ENCODE measurements at places on chromosomes 2 and 18.

- H3K4me1 ChIP-seq: peaks cover 3% of the 10 kb centered on the region
- DNase-seq: no peak
- no peak overlapping the region for H3K27ac ChIP-seq
- H3K4me3 ChIP-seq: no peak overlapping the region
- H3K36me3 ChIP-seq: no peaks in the 10 kb centered on the region
Measured at GRCh38 chr2:128642821-128643220, 324.2 kb upstream of the HS6ST1 start.

DNA sequence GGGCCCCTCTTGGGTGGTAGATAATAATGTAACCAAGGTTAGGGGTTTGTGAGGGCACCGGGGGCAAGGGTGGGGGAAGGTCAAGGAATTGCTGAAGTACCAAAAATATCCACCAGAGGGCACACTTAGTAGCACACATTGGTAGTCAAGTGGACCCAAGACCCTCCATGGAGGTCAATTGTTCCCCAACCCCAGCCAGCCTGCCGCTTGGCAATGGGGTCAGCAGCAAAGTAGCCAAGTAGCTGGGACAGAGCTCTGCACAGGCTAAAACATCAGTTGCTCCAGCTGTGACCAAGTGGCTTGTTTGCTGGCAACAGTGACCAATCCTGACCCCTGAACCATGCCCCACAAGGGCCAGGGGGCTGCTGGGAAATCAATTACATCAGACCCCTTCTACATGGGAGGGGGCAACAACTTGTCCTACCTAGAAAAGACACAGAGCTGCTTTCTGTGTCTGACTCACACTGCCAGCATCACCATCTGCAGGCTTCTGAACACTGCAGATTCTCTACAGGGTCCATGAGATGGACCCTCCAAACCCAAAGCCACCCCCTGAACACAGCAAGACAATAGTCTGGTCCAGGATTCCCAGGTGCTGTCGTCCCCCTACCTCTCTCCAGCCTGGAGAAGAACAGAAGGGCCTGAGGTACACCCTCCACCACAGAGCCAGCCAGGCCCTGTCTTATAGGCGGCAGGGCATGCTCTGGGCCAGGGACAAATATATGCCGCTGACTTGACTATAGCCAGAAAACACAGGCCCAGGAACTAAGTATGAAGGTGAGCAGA, 76.0 kb downstream of the EMX1 start:
- H3K36me3 ChIP-seq: no peaks in the 10 kb centered on the region
- DNase-seq: peak; percentile 59
- no peaks in the 10 kb centered on the region for H3K4me1 ChIP-seq
- no peak overlapping the region for H3K4me3 ChIP-seq
- H3K27me3 ChIP-seq: no peaks in the 10 kb centered on the region

DNA sequence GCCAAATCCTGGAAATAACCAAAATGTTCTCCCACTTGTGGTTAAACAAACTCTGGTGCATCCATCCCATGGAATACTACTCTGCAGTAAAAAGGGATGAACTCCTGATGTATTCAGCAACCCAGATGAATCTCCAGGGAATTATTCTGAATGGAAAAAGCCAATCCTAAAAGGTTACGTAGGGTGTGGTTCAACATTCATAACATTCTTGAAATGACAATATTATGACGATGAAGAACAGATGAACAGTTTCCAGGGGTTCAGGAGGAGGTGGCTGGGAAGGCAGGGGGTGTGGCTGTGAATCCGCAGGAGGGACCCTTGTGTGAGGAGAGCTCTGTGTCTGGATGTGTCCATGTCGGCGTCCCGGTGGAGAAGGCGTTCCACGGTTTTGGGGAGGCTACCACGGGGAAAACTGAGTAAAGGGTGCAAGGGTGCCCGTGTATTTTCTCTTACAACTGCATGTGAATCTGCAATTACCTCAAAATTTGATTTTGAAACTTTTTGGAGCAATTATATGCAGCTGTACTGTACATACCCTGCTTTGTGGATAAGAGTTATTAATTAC, 47.3 kb downstream of the KCNG2 start:
- H3K36me3 ChIP-seq: no peaks in the 10 kb centered on the region
- peaks cover 4% of the 10 kb centered on the region for H3K27me3 ChIP-seq

- H3K27me3 ChIP-seq: peaks cover 7% of the 10 kb centered on the region
- no peak for DNase-seq
- H3K4me1 ChIP-seq: no peaks in the 10 kb centered on the region
- no peak overlapping the region for H3K27ac ChIP-seq
Measured at GRCh38 chr2:170212625-170213280, 34.8 kb downstream of the MYO3B start.

- H3K27ac ChIP-seq: peak within 1 kb of the TSS; percentile 83
- H3K27me3 ChIP-seq: peaks cover 6% of the 10 kb centered on the region
- H3K36me3 ChIP-seq: peaks cover 7% of the 10 kb centered on the region
- peak; percentile 75 for DNase-seq
- H3K4me3 ChIP-seq: peak within 1 kb of the TSS; percentile 85
Measured at GRCh38 chr18:54828281-54828881, at the start of gene RAB27B. Gene RAB27B (plus strand): TSS chr18:54828477. CDS start chr18:54877586, 49,109 bp downstream.

DNA sequence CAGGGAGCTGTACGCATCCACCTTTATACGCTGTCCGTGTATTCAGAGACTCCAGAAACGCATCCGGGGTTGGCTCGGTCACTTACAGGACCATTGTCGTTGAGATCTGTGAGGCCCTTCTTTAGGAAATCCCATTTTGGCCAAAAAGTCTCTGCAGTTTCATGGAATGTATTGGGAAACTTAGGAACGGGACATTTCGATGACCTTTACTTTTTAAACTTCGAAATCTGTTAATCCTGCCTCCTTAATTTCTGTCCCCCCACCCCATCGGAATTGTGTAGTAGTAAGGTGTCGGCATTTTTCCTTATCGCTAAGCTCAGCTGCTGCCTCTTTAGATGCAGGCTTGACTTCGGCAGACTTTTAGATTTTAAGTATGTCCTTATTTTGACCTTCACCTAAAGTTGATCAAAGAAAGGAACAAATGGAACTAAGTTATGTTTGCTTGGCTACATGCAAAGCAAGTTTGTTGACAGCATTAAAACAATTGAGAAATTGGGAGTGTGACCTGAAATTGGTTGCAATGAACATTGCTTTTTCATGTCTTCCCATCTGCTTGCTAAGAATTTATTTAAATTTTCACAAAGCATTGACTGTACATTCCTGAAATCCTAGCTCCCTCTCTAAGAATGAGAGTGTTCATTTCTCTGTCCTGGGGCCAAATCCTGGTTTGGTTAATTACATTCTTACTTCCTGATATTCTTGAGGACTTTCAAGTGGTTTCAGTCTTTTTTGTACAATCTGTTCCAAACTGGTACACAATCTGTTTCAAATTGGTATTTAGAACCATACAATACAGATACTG, 884 bp upstream of the RAPH1 start:
- H3K4me3 ChIP-seq: peak overlapping the region; percentile 85
- H3K36me3 ChIP-seq: peaks cover 16% of the 10 kb centered on the region
- H3K27ac ChIP-seq: peak overlapping the region; percentile 84
- peak; percentile 20 for DNase-seq

GRCh38 chr18:79377187-79377891, 18.4 kb upstream of the NFATC1 start:
- H3K4me1 ChIP-seq: peaks cover 7% of the 10 kb centered on the region

GRCh38 chr2:169237939-169238338, 124.4 kb downstream of the LRP2 start:
- no peak for DNase-seq
- H3K36me3 ChIP-seq: no peaks in the 10 kb centered on the region
- peaks cover 13% of the 10 kb centered on the region for H3K27me3 ChIP-seq
- no peak overlapping the region for H3K27ac ChIP-seq
- H3K4me3 ChIP-seq: no peak overlapping the region

- H3K4me1 ChIP-seq: no peaks in the 10 kb centered on the region
- no peak overlapping the region for H3K27ac ChIP-seq
- DNase-seq: no peak
- no peaks in the 10 kb centered on the region for H3K36me3 ChIP-seq
- peaks cover 9% of the 10 kb centered on the region for H3K27me3 ChIP-seq
- H3K4me3 ChIP-seq: no peak overlapping the region
Measured at GRCh38 chr2:130736487-130736886, 7.6 kb downstream of the GPR148 start.

GRCh38 chr2:152046940-152047339, 51.9 kb downstream of the CACNB4 start:
- no peaks in the 10 kb centered on the region for H3K4me1 ChIP-seq
- no peak overlapping the region for H3K27ac ChIP-seq
- H3K27me3 ChIP-seq: peaks cover 2% of the 10 kb centered on the region
- no peak overlapping the region for H3K4me3 ChIP-seq

GRCh38 chr2:130288467-130289403, 54.0 kb upstream of the IMP4 start:
- peaks cover 15% of the 10 kb centered on the region for H3K27me3 ChIP-seq
- no peak for DNase-seq
- no peaks in the 10 kb centered on the region for H3K4me1 ChIP-seq
- no peak overlapping the region for H3K27ac ChIP-seq

Measured in activated CD4-positive, alpha-beta T cell treated with anti-CD3 and anti-CD28 coated beads, Interleukin-2, amount 10 ng/mL, durations not matched to agents 7 days and 5 days (primary cell).